Stimulated activated CD4-positive, alpha-beta T cell treated with anti-CD3 and anti-CD28 coated beads, TNF-alpha, amount 100 ng/mL, for 4 hours (primary cell): ENCODE measurements at places on chromosomes 2 and 18.

GRCh38 chr2:168920504-168921157, 19.5 kb downstream of the G6PC2 start:
- no peak for DNase-seq

DNA sequence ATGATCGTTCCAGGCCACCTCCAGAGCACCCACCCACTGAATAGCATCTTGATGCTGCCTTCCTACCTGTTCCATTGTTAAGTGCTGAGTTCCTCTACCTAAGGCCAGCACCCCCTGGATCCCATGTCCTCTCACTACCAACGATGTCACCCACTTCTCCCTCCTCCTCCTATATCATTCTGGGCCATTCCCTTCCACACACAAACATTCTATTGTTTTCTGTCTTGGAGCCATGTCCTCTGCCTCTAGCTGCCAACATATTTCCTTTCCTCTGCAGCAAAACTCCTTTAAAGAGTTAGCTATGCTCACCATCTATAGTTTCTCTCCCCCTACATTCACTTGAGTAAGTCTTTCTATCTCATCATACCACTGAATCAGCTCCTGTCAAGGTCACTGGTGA, 64.0 kb upstream of the ACKR3 start:
- no peak for DNase-seq

- no peak for DNase-seq
These were observed 11.2 kb upstream of the NABP1 start for GRCh38 chr2:191666732-191667131.

DNA sequence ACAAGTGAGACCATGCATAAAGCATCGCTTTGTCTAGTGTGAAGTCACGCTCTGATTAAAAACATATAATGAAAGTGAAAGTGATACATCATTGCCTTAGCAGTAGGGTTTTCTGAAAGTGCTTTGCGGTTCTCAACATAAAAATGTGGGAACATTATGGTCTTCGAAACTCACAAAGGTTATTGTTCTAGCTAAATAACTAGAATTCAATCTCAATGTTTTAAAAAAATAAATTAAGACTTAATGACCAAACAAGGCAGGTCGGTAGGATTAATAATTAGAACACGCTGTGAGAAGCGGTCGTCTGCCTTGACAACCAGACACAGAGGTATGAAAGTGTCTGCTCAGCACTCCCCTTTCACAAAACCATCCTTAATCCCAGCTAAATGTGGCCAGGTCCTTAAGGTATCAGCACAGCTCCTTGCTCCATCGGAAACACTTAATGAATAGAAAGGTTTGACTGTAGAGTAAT, 42.2 kb downstream of the KLHL14 start:
- no peak for DNase-seq

- no peak for DNase-seq
These were observed 236.5 kb upstream of the SPHKAP start for GRCh38 chr2:228417956-228418355.

GRCh38 chr2:43225093-43225787, 1.2 kb downstream of the ZFP36L2 start:
- DNase-seq = peak; percentile 40

DNA sequence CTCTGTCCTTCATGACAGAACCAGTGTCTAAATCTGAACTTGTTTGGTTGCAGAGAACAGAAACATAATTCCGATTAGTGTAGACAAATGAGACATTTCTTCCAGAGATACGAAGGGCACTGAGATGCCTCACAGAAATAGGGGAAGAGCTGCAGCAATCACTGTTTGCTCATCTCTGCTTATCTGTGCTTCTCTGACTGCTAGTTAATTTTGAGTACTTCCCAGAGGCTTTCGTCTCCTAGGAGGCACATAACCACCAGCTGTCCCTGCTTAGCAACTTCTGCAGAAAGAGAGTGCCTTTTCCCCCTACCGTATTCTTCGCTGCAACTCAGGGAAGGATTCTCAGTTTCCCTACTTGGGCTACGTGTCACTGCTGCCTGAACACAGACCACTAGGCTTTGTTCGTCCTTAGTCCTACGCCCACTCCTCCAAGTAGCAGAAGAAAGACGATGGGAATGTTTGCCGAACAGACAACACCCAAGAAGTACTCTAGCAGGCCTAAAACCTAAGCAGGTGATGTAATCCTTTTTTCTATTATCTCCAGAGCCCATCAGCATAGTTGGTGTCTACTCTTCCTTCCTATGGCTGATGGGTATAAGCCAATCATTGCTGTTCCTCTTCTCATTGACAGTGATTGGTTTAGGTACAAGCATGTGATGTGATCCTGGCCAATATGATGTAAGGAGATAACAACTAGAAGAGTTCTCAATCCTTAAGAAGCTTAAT, 63.6 kb downstream of the TNP1 start:
- no peak for DNase-seq

- DNase-seq = no peak
These were observed 144.5 kb downstream of the RAD51AP2 start for GRCh38 chr2:17373741-17374140.
